ENCODE measurements at places on chromosomes 1 and 21.
A peak's percentile ranks its signal among the peaks of the same experiment; 100 is the strongest.

GRCh38 chr1:78919150-78919549 is 87.4 kb downstream of the ADGRL4 start:
- no peak for DNase-seq

GRCh38 chr1:40987439-40988276 is 8.2 kb downstream of the CTPS1 start:
- no peak for DNase-seq

- DNase-seq = peak; percentile 49
These were observed 22.2 kb upstream of the IFFO2 start for GRCh38 chr1:18978706-18979105.

- DNase-seq = peak; percentile 77
These were observed 33.1 kb upstream of the LBR start for GRCh38 chr1:225460737-225461532.

DNA sequence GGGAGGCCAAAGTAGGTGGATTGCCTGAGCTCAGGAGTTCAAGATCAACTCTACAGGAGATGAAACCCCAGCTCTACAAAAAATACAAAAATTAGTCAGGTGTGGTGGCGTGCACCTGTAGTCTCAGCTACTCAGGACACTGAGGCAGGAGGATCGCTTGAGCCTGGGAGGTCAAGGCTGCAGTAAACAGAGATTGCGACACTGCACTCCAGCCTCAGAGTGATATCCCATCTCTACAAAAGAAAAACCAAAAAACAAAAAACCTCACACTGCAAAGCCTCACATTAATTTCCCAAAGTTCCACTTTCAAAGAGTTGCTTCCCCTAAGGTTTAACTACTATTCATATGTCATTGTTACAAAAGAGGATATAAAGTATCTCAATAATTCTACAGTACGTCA is 29.0 kb upstream of the FBXO28 start:
- no peak for DNase-seq

DNA sequence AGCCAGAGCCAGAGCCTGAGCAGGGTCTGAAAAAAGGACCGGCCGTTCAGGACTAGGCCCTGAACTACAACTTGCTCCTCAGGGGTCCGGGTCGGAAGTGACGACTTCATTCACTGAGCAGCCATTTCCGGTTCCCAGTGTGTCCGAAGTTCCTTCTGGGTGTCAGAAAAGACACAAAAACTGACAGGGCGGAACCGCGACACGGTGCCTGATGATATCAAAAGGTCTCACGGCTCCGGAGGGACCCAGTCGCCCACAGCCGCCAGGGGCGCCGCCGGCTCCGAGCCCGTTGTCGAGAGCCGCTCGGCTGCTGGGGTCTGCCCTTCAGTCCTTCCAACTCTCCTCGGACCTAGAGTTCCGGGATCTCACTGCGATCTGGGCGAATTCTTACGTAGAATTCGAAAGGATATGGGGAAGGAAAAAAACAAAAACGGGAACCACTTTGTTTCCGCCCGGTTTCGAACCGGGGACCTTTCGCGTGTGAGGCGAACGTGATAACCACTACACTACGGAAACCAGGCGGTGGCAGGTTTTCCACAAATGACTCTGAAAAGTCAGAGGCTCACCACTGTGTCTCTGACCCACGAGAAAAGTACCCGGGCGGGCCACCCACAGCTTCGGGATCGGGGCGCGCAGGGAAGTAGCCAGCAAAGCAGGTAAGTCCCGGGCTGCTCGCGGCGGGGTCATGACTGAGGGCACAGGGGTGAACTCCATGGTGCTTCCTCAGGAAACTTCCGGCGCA is 31.8 kb upstream of the CFAP126 start:
- DNase-seq = peak; percentile 98

GRCh38 chr1:47178654-47179016 is 11.2 kb downstream of the PDZK1IP1 start:
- no peak for DNase-seq

DNA sequence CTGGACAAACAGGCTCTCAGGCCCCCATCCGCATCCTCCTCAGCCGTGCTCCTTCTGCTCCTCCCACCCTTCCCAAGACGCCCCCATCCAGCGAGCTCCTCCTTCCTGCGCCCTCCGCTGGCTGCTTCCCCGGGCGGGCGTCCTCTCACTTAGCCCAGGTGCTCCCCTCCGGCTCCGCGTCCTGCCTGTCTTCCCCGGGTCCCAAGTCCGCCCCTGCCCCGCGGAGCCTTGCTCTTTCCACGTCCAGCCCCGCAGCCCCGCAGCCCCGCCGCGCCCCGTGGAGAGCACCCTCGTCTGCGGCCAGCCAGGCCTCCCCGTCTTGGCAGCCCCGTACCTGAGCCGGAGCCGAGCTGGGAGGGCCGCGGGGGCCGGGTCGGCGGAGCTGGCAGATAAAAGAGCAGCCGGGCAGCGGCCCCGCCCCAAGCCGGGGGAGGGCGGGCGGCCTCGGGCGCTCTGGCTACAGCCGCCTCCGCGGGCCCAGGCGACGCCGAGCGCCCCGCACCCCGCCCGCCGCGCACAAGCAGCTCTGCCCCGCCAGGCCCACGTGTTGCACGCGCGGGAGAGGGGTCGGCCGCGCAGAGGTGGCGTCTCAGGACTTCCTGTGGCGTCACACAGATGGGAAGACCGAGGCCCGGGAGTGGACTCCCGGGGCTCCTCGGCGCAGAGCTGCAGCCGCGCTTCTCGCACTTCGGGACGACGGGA is at the start of gene PAQR7:
Gene PAQR7 (minus strand): TSS at position 555 of the 702 bp plus-strand sequence. CDS start 11,869 bp downstream, outside the sequence.
- DNase-seq = peak; percentile 86

- DNase-seq = no peak
These were observed 210.1 kb downstream of the FGGY start for GRCh38 chr1:59506952-59507351.

- DNase-seq = no peak
These were observed 122.3 kb upstream of the BACE2 start for GRCh38 chr21:41045534-41046268.

GRCh38 chr1:221711063-221711577 is 30.8 kb downstream of the DUSP10 start:
- no peak for DNase-seq

DNA sequence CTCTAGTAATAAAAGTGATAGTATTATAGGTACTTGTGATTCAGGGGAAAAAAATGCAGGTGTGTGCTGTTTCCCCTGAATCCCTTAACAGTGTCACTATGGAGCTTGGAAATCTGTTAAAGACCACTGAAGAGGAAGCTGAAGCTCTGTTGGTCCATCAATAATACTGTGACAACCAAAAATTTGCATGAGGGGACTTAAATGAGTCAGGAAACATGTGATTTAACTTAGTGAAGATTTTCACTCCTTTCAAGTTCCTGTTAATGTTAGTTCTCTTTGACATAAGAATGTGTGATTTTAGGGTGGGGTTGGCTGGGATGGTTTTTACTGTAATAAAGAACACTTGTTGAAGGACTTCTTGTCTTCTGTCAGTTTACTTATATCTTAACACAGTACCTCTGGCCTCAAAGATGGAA is 32.0 kb downstream of the VANGL2 start:
- DNase-seq = no peak

DNA sequence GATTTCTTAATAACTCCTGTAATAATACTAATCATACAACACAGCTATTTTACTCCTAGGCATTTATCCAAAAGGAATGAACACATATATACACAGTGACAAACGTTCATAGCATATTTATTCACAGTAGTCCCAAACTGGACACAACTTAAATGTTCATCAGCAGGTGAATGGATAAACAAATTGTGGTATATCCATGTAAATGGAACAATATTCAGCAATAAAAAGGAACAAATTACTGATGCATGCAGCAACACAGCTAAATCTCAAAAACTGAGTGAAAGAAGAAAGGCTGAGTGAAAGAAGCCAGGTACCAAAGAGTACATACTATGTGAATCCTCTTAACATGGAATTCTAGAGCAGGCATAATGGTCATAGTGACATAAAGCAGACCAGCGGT is 242.7 kb upstream of the USP24 start:
- no peak for DNase-seq

GRCh38 chr1:234885601-234886000 is 243.0 kb downstream of the TOMM20 start:
- DNase-seq = peak; percentile 57

GRCh38 chr1:177227978-177228692 is 57.4 kb downstream of the BRINP2 start:
- DNase-seq = no peak

- no peak for DNase-seq
These were observed 277.5 kb upstream of the C1orf174 start for GRCh38 chr1:4177425-4178150.

DNA sequence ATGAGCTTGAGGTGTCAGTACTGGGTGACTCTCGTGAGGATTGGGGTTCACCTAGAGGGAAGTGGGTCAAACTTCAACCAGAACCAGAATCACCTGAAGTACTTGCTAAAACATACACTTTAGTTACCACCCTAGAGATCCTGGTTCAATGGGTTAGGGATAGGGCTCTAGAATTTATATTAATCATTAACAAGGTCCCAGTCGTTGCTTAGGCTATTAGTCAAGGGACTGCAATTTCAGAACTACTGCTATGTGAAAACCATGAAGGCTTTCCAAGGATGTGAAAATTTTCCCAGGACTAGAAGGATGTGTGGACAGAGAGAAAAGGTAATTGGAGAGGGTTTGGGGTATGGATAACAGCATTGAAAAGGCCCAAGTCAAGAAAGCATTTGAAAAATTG is 162.6 kb downstream of the GRIK1 start:
- DNase-seq = no peak

- DNase-seq = no peak
These were observed 24.6 kb downstream of the RPS6KA1 start for GRCh38 chr1:26553942-26554682.

- DNase-seq = peak; percentile 30
These were observed 31.3 kb upstream of the DNAJC11 start for GRCh38 chr1:6732942-6733341.

DNA sequence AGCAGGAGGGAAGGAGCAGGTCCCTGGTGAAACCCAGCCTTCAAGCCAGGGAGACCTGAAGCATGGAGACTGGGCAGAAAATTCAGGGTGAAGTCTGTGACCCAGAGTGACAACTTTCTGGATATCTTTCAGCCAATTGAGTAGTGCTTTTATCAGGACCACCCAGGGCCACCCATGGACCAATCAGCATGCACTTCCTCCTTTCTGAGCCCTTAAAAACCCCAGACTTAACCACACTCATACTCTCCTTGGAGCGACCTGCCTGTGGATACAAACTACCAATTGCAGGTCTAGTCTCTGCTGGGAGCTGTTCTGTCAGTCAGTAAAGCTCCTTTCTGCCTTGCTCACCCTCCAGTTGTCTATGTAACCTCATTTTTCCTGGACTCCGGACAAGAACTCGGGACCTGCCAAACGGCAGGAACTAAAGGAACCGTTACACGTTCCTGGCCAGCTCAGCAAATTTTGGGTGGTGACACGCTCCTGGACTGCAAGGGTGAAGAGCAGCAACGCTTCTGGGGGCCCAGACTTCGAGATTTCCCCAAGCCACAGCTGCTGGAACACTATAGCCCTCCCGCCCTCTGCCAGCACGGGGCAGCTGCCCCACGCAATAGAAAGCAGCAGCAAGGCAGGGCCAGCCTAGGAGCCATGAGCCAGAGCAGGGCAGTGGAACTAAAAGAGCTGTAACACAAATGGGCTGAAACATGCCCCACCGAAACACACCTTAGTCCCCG is 1183.4 kb downstream of the AMY1C start:
- DNase-seq = no peak

DNA sequence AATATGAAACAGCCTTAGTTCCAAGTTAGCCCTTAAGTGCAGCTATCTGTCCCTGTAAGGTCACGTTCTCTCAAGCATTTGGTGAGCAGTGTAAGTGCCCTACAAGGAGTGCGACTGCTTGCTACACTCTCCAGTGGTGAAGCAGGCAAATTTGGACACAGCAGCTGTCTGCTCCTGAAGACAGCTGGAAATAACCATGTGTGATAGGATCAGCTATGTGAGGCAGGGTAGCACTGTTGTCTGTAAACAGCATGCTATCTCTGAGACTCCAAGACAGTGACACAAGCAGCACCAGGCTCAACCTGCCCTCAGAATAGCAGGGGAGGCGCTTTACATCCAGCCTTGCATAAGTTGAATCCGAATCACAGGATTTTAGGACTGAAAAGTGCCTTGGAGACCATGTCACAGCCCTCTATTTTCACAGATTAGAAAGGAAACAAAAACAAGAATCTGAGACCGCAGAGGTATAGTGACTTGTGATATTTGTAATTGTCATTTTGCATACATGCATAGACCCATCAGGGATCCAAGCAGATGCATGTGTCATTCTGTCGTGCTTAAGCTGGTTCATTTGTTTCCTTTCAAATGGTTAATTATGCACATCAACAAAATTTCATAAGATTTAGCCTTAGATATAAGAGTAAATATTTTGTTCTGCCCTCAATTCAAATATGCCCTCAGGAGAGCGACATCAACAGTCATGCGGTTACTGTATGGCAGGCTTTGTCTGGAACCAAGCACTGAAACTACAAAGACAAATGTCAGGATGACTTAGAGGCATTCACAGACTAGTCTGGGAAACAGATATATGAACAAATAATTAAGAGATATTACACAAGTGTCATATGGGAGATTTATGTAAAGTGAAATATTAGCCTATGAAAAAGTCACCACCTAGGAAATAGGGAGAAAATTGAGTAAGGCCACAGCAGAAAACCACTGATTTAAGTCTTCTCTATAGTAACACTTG is 134.9 kb upstream of the NRIP1 start:
- DNase-seq = no peak

DNA sequence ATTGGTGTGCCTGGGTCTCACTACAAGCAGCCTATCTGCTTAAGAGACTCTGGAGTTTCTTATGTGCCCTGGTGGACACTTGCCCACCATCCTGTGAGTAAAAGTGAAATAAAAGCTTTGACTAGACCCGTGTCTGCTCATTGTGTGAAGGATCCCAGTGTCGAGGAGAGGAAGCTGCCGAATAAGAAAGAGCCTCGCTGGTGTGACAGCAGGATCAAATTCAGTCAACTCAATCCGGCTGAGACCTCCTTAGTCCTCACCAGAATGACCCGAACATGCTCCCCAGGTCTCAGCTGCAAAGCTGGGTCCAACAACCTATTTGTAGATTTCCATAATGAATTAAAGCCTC is 14.8 kb downstream of the CD2 start:
- DNase-seq = no peak

DNA sequence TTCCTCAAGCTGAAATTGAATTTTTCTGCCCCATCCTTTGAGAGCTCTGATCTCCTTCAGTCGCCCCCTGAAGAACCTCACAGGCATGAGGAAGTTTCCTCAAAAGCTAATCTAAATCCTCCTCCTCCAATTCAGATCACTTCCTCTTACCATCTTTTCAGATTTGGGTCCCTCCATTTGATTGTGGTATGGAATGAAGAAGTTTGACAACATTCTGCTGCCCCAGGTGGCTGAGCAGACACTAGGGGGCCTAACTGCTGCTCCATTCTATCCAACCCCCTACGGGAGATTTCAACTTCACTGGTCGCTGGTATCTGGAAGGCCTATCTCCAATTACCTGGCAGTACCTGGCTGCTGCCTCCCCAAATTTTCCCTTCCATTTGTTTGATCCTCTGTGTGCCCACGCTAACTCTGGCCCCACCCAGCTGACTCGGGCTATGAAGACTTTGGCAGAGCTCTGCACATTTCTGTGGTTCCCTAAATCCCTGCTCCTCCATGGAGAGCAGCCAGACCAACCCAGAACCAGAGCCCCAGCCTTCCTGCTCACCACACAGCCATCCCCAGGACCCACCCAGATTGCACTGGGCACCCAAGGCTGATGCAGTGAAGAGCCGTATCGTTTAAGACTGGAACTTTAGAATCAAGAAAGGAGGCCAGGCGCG is 7.8 kb downstream of the IRF6 start:
- DNase-seq = no peak

Measured in activated effector memory CD4-positive, alpha-beta T cell treated with anti-CD3 and anti-CD28 coated beads, Interleukin-2, amount 50 U/mL, for 16 hours (primary cell).